ENCODE measurements at places on chromosomes 6 and 20. TPM values are rescaled to one million over a fixed set of nuclear protein-coding genes. Genes with fewer than 3 reads are reported as not detected.

Gene AGER
- total RNA-seq, result 0.82 TPM

Gene TMEM244
- total RNA-seq, result 1.2 TPM

Gene PCSK2
- total RNA-seq, result 15.9 TPM

Gene MARCKS
- 498 TPM for total RNA-seq

Gene MICA
- total RNA-seq, result 0.82 TPM

Gene HTR1E
- total RNA-seq, result under 0.01 TPM

Gene DDX39B
- 318 TPM for total RNA-seq

Gene ARMC12
- 0.82 TPM for total RNA-seq

Gene SPTLC3
- total RNA-seq, result 0.82 TPM

Gene RBPJL
- not detected for total RNA-seq

Gene HLA-DOA
- total RNA-seq, result 0.82 TPM

Gene HLA-E
- total RNA-seq, result 25.7 TPM

Gene GSTA1
- not detected for total RNA-seq

Gene ZBTB46
- 22.4 TPM for total RNA-seq

Gene KCNK16
- not detected for total RNA-seq

Gene PNRC1
- total RNA-seq, result 72.6 TPM

Measured in frontal cortex (tissue), 4 donors.